ENCODE measurements at places on chromosomes 6 and 20.

DNA sequence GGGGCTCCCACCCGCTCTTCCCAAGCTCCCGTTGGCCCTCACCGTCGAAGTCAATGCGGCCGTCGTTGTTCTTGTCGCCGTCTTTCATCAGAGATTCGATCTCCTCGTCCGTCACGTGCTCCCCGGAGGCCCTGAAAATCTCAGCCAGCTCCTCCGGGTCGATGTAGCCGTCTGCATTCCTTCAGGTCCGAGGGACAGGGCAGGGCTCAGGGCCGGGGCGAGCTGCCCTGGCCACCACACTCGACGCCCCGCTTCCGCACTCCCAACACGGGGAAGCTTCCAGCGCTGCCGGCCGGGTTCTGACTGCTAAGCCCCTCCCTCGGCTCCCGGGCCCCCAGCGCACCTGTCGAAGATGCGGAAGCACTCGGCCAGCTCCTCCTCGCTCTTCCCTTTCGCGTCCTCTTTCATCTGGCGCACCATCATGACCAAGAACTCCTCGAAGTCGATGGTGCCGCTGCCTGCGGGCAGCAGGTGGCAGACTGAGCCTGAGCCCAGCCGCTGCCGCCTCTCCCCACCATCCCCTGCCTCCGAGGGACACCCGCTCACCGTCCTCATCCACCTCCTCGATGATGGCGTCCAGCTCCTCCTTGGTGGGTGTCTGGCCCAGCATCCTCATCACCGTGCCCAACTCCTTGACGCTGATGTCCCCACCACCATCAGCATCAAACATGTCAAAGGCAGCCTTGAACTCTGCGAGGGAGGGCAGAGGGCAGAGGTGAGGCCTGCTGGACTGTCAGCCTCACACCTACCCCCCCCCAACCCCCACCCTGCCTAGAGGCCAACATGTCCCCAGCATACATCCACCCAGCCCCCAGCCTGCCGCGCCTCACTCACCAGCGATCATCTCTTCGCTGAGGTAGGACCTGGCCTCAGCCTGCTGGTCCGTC lies 2.9 kb downstream of the TNNC2 start:
- peak; percentile 42 for DNase-seq

DNA sequence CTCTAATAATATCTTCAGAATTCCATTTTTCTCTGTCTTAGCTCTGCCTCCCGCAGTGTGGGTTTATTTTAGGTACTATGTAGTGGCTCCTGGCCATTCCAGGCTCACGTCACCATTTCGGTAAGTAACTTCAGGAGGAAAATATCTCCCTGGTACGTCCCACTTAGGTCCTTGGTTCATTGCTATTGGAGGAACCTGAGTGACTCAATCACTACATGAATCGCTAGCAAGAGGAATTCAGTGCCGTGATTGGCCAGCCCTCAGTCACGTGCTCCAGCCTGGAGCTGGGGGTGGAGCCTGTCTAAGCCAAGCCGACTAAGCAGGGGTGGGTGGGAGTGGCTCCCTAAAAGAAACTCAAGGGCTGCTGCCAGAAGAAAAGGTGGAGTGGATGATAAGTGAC lies 67.3 kb upstream of the E2F3 start:
- DNase-seq, result no peak

GRCh38 chr20:62668441-62669027 lies 26.2 kb downstream of the SLCO4A1 start:
- peak; percentile 73 for DNase-seq

- DNase-seq, result peak; percentile 33
These were observed 662 bp downstream of the ENTPD6 start for GRCh38 chr20:25195962-25196785.

DNA sequence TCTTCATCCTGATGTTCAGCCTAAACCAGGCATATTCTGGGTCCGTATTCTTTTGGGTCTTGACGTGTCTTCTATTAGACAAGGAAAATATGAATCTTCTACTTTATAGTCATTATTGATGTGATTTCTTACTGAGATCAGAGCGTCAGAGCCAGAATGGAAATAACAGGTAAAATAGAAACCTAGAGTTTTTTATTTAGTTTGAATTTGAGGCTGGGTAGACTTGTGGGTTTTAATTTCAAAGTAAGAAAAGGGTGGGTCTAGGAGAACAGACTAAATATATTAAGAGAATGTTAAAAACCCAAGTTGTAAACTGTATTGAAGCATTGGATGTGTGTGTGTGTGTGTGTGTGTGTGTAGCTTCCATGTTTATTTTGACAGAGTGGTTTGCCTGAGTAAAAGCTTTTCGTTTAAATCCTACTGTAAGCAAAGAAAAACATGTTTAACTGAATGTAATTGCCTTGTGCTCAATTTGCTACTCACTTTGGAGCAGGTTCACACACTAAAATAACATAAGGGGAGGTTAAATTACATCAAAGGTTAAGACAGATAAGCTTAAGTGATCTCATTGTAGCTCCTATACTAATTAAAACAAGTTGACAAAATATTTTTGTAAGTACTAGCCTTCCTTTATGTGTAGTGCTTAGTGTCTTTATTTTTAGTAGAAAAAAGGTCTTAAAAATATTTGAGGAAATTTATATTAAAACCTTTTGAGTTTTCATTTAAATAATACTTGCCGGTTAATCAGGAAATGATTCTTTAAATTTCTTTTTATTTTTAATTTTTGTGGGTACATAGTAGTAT lies 17.4 kb downstream of the HECA start:
- DNase-seq, result no peak

DNA sequence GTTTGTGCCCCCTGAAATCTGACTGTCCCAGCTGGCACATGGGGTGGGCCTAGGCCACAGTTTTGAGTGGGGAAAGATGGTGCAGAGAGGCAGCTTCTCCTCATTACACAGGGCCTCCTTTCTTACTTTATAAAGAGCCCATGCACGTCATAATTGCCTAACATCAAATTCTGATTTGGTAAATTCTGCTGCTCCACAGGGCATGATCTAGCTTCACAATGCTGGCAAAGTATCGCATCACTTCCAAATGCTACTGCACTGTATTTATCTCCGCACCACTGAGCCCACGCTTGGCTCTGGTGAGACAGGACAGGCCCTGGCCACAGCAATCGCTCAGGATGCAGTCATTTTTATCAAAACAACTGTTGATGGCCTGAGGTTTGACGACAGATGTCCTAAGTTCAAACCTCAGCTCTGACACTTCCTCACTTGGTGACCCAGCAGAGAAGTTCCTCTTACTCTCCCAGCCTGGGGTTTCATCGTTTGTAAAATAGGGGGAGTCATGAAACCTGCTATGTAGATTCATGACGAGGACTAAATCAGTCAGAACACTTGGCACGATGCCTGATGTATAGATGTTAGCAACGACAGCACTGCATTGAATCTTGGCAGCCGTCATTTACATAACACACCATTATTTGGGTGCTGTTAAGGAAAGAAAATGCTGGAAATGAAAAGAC lies 187.9 kb downstream of the TTLL2 start:
- DNase-seq, result no peak

DNA sequence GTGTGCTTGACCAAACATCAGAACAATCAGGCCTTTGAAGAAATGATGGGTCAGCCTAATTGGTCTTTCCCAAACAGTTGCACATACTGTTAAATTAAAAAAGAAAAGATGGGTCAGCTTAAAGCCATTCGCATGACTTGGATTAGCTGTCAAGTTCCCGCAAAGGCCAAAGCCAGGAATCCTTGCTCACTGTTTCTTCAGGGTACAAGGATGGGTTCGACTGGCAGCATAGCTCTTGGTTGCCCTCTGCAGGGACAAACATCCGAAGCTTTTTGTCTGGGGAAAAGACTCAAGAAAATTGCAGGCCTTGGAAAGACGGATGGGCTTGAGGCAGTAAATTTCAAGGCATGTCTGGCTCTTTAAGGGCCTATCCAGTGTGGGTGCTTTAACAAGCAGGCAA lies 168.0 kb downstream of the HDGFL1 start:
- peak; percentile 69 for DNase-seq

- DNase-seq, result no peak
These were observed 24.0 kb downstream of the SDCBP2 start for GRCh38 chr20:1304710-1305515.

GRCh38 chr6:155434829-155435423 lies 20.7 kb downstream of the NOX3 start:
- DNase-seq, result no peak

Measured in fibroblast of skin of back (primary cell).